ENCODE measurements at places on chromosomes 7 and 10. TPM values are rescaled to one million over a fixed set of nuclear protein-coding genes. Genes with fewer than 3 reads are reported as not detected.

The TBX20 gene
- total RNA-seq: not detected

The ASB4 gene
- not detected for total RNA-seq

The HMX2 gene
- 0.27 TPM for total RNA-seq

The ZNF467 gene
- 9.4 TPM for total RNA-seq

The NKX6-2 gene
- not detected for total RNA-seq

The PAXIP1 gene
- total RNA-seq: 8.2 TPM

The AKR1E2 gene
- total RNA-seq: 15.5 TPM

The NKX2-3 gene
- 32.4 TPM for total RNA-seq

The SH2B2 gene
- 1.1 TPM for total RNA-seq

The EIF4EBP2 gene
- 72.1 TPM for total RNA-seq

The ABCA13 gene
- total RNA-seq: 0.14 TPM

The SPDYE9 gene
- not detected for total RNA-seq

The BMPER gene
- 2.1 TPM for total RNA-seq

The ZNF138 gene
- 8.4 TPM for total RNA-seq

The PON1 gene
- total RNA-seq: not detected

The LRRC17 gene
- 5.5 TPM for total RNA-seq

The PODXL gene
- total RNA-seq: 21.7 TPM

The EPHA1 gene
- 1.5 TPM for total RNA-seq

The TAS2R4 gene
- 1.4 TPM for total RNA-seq

The ZPBP gene
- total RNA-seq: not detected

The SFRP5 gene
- 24.6 TPM for total RNA-seq

The LRIT1 gene
- total RNA-seq: not detected

The TMEM229A gene
- total RNA-seq: not detected

The GBX1 gene
- total RNA-seq: not detected

The CYP2C19 gene
- total RNA-seq: not detected

The TMEM139 gene
- total RNA-seq: 0.71 TPM

The CALML5 gene
- not detected for total RNA-seq

The ASZ1 gene
- not detected for total RNA-seq

The EGFR gene
- total RNA-seq: 42.8 TPM

The TMEM213 gene
- total RNA-seq: not detected

The POM121L12 gene
- total RNA-seq: not detected

The VAX1 gene
- not detected for total RNA-seq

The BTBD16 gene
- not detected for total RNA-seq

The PSMA2 gene
- 57.3 TPM for total RNA-seq

The TMEM26 gene
- 0.49 TPM for total RNA-seq

The TTYH3 gene
- 15.3 TPM for total RNA-seq

The AGBL3 gene
- 1.1 TPM for total RNA-seq

The PPP1R3C gene
- total RNA-seq: 33.9 TPM

The RTKN2 gene
- not detected for total RNA-seq

The VGF gene
- 0.68 TPM for total RNA-seq

The VIPR2 gene
- total RNA-seq: 11.7 TPM

The ADCY1 gene
- 0.66 TPM for total RNA-seq

The MRLN gene
- total RNA-seq: not detected

The CLDN12 gene
- total RNA-seq: 33.9 TPM

The MOGAT3 gene
- not detected for total RNA-seq

The PRKG1 gene
- total RNA-seq: 92.9 TPM

The CPXM2 gene
- total RNA-seq: 153 TPM

The PDE1C gene
- 11.4 TPM for total RNA-seq

The EPHB4 gene
- total RNA-seq: 35.5 TPM

The HIP1 gene
- total RNA-seq: 11.9 TPM

The ZNF438 gene
- 11.9 TPM for total RNA-seq

The IQUB gene
- 0.66 TPM for total RNA-seq

The LCOR gene
- 19.6 TPM for total RNA-seq

The FGFR2 gene
- 113 TPM for total RNA-seq

The ASB10 gene
- total RNA-seq: not detected

The GPR22 gene
- total RNA-seq: 0.28 TPM

The TFPI2 gene
- total RNA-seq: 0.55 TPM
